Caki2 (cell line): ENCODE measurements at places on chromosomes 13 and 19. TPM values are rescaled to one million over a fixed set of nuclear protein-coding genes. Genes with fewer than 3 reads are reported as not detected.

GRCh38 chr19:46481947-46482346, 10.6 kb upstream of the PNMA8A start:
- no peak for DNase-seq

DNA sequence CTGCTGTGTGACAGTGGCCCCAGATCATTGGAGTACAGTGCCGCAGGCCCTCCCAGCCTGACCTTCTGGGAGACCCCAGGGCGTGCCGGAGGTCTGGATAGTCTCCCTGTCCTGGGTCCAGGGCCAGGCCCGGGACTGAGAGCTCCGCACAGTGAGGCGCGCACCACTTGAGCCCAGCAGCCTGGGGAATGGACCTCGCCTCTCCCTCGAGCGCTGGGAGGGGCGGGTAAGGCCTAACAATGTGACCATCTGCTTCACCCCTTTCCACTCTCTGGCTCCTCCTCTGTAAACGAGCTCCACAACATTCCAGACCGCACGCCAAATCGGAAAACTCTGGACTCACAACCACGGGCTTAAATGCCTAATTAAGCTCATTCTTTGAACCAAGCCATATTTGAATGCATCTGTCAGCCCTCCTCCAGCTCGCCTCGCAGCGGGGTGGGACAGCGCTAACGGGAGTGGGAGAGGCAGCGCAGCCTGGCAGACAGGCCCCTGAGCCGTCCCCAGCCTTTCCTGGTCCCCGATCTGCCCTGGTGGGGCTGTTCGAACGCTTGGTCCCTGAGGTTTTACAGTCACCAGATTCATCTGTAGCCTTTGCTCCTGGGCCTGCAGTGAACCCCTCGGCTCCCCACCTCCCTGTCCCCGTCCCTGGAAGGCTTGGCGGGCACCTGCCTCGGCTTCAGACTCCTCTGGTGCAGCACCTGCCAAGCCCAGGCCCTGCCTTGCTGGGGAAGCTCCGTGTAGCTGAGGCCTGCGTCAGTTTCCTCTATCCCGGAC, 120.7 kb upstream of the VSTM2B start:
- DNase-seq, result no peak

- no peak for DNase-seq
Measured at GRCh38 chr19:29796173-29796573, 15.6 kb upstream of the CCNE1 start.

- no peak for DNase-seq
Measured at GRCh38 chr13:102651392-102651791, 43.5 kb downstream of the METTL21C start.

Gene NLRP7
- not detected in 2 replicates for total RNA-seq

DNA sequence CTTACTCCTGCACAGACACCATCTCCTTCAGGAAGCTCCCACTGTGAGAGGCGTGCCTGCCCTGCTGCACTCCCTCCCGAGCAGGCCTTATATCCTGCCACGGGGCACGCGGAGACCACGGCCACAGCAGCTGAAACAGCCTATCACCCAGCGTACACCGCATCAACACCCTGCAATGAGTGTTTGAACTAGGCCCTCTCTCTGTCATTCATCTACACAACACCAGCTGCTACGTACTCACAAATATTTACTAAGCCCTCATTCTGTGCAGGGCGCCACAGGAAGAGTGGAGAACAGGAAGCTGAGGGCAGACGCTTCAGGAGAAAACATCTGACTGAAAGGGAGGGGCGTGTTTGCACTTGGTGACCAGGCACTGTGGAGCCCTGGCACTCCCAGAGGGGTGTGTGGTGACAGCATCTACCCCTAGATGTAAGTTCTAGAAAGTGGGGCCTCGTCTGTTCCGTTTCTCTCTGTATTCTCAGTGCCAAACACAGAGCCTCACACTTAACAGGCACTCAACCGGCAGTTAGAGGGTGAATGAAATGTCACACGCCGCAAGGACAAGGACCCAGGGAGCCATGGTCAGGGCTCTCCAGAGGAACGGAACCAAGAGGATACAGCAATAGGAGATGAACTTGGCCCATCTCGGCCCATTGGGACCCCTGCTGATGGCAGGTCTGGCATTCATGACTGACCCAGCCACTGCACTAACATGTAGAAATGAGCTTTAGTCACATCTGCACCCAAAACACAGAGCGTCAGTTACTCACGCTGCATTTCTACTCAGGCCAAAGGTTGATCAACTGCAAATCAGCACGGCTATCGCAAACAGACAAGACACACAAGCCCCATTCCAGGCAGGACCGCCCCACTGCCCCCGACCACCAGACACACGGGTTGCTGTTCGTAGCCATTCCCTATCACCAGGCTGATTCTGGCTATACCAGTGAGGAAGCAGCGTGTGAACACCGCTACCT, 15.7 kb downstream of the RANBP3 start:
- DNase-seq, result no peak

Gene ZNF726
- total RNA-seq, result 4.9 and 12.7 TPM in 2 replicates
